ENCODE measurements at places on chromosomes 7 and 10.

DNA sequence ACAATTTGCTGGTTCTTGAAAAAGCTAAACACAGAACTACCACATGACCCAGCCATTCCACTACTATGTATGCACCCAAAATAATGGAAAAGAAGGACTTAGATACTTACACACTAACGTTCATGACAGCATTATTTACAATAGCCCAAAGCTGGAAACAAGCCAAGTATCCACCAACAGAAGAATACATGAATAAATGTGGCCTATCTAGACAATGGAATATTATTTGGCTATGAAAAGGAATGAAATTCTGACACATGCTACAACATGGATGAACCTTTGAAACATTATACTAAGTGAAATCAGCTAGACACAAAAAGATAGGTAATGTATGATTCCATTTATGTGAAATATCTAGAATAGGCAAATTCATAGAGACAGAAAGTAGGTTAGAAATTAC, 67.4 kb upstream of the EXOC4 start:
- no peak for DNase-seq

DNA sequence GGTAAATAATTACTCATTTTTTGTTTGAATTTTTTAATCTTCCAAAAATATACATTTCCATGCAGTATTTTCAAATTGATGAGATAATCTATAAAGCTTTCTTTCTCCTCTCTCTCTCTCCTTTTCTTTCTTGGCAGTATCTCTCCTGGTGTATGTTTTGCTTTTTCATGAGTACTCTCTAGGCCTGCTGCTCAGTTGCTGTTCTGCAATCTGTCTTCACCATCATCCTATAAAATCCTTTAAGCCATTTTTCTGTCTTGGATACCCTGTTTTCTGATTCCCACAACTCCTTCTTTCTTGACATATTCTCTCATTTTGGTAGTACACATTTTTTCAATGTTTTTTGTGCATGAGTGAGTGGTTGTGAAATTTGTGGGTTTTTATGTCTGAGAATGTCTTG, 1558.1 kb upstream of the LRRTM3 start:
- no peak for DNase-seq

DNA sequence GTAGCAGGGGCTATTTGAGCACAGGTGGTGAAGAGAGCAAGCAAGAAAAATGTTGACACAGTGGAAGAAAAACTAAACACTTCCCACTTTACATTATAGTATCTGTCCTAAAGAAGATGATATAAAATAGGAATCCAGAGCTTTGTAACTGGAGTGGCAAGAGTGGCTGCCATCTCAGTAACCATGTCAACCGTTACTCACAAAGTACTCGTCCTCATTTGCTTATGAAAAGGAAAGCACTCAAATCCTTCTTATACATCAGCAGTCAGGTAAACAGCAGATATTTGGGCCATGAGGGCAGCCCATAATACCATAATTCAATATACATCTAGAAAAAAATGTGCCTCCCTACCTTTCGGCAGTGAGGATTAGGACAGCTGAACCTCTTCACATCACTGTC, 70.1 kb downstream of the RNF216 start:
- DNase-seq, result no peak

DNA sequence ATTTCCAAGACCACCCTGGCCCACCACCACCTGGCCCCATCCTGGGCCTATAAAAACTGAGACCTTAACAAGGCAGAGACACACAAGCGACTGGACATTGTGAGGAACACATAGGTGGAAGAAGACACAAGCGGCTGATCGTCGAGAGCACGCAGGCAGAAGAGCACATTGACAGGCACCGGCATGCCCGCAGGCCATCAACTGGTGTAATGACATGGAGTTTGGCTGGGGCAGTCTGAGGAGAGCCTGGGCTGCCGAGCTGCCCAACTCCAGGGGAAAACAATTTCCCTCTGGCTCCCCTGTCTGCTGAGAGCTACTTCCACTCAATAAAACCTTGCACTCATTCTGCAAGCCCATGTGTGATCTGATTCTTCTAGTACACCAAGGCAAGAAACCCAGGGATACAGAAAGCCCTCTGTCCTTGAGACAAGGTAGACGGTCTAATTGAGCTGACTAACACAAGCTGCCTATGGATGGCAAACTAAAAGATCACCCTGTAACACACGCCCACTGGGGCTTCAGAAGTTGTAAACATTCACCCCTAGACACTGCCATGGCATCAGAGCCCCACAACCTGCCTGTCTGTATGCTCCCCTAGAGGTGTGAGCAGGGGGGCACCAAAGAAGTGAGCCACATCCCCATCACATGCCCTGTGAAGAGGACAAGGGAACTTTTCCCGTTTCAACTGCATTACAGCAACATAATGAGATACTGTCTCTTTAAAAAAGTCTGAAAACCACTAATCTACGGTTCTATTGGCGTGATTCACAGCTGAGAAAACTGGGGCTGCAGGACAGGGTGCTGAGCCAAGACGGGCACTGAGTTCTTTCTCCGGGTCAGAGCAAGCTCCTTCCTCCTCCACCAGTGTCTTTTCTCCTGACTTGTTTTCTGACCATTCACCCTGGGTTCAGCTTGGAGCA, 18.5 kb upstream of the TNS3 start:
- DNase-seq, result no peak

- DNase-seq, result no peak
These were observed 47.9 kb downstream of the CSGALNACT2 start for GRCh38 chr10:43186150-43186549.

All from stimulated activated CD4-positive, alpha-beta T cell treated with anti-CD3 and anti-CD28 coated beads, Interleukin-2, amount 100 ng/mL, for 48 hours (primary cell).